ENCODE measurements at places on chromosomes 5 and 9.

DNA sequence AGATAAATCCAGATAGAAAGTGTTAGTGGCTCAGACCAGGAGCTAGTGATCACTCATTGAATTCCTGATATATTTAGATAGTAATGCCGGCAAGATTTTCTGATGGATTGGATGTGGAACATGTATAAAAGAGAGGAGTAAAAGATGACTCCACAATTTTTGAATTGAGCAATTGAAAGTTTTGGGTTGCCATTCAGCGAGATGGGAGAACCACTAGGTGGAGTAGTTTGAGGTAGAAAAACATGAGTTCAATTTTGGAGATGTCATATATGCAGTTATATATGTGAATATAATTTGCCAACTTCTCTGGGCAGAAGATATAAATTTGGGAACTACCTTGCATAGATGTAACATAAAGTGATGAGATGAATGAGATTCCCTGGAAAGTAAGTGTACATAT, 502.5 kb upstream of the SEMA6A start:
- no peak for DNase-seq

- DNase-seq: no peak
Measured at GRCh38 chr5:61275841-61276240, 56.2 kb upstream of the ZSWIM6 start.

DNA sequence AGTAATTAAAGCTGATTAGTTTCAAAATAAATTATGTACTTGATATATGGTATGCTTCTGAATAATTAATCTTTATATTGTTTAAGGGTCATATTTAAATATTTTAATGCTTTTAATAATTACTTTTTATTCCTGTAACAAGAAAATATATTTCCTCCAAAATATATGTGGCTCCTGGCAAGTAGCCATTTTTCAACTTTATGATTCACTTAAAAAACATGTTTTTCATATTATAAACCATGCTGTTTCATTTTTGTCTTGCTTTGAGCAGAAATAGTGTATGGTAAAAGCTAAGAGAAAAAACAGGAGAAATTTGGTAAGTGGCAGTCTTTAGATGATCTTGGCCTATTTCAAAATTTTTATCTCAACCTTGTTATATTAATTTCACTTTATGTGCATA, 14.6 kb downstream of the SPATA9 start:
- DNase-seq: no peak

GRCh38 chr5:151248651-151249050, 4.3 kb upstream of the GM2A start:
- DNase-seq: peak; percentile 5

GRCh38 chr9:38621434-38622287, 1.3 kb upstream of the ANKRD18A start:
- DNase-seq: no peak

GRCh38 chr9:2085716-2086115, 70.6 kb downstream of the SMARCA2 start:
- DNase-seq: no peak

DNA sequence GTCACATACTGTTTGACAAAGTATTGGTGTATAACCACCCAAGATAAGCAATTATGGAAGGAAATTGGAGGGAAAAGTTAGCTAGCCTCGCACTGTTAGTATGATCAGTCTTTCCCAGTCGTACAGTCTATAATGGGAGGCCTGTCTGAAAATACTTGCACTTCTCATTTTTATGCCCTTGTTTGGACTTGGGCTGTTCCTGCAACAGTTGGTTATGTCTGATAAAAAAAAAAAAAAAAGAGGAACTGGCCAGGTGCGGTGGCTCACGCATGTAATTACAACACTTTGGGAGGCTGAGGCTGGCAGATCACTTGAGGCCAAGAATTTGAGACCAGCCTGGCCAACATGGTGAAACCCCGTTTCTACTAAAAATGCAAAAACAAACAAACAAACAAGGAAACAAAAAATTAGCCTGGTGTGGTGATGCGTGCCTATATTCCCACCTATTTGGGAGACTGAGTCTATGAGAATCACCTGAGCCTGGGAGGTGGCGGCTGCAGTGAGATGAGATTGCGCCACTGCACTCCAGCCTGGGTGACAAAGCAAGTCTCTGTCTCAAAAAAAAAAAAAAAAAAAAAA, 58.3 kb upstream of the ANKRD33B start:
- no peak for DNase-seq

- no peak for DNase-seq
Measured at GRCh38 chr9:119088002-119088547, 281.2 kb downstream of the BRINP1 start.

GRCh38 chr5:24385070-24385469, 259.7 kb downstream of the CDH10 start:
- DNase-seq: no peak

GRCh38 chr9:16100537-16101091, 547.8 kb downstream of the CCDC171 start:
- DNase-seq: no peak

- DNase-seq: no peak
Measured at GRCh38 chr5:138111937-138112336, 27.3 kb downstream of the NME5 start.

DNA sequence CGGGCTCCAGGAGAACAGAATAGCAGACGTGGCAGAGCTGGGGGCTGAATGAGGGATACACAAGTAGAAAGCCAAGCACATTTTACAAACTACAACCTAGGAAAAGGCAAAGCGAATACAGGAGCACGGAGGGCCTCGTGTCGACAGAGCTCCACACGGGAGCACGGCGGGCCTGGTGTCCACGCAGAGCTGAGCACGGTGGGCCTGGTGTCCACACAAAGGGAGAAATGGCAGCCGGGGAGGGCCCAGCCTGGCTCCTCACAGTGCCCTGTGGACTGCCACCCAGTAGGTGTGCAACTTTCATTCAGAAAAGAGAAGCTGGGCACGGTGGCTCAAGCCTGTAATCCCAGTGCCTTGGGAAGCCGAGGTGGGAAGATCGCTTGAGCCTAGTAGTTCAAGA, 3.4 kb upstream of the INPP5E start:
- no peak for DNase-seq

DNA sequence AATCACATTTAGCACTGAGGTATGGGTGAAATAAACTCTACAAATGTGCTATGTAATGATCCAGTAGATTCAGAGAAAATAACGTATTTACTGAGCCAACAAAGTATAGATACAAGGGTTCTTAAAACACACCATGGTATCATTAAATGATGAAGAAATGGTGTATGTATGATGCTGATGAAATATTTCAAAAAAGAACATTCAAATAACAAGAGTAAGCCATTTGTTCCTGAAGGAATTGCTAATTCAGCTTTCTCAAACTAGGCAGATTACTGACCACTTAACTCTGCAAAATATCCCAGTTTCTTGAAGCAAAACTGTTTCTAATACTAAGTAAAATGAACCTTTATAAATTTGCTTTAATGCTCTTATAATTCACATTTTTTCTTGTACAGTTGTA, 97.6 kb upstream of the IFNE start:
- DNase-seq: no peak

DNA sequence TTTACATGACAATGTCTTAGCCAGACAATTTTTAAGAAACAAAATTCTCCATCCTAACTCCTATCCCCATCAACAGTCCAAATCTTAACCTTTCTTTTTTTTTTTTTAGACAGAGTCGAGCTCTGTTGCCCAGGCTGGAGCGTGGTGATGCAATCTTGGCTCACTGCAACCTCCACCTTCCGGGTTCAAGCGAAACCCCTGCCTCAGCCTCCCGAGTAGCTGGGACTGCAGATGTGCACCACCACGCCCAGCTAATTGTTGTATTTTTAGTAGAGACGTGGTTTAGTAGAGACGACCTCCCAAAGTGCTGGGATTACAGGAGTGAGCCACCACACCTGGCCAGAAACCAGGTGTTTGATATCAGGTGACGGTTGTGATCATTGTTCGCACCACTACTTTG, 10.2 kb downstream of the ABL1 start:
- no peak for DNase-seq

GRCh38 chr5:158565017-158565789, 534.5 kb downstream of the EBF1 start:
- no peak for DNase-seq

DNA sequence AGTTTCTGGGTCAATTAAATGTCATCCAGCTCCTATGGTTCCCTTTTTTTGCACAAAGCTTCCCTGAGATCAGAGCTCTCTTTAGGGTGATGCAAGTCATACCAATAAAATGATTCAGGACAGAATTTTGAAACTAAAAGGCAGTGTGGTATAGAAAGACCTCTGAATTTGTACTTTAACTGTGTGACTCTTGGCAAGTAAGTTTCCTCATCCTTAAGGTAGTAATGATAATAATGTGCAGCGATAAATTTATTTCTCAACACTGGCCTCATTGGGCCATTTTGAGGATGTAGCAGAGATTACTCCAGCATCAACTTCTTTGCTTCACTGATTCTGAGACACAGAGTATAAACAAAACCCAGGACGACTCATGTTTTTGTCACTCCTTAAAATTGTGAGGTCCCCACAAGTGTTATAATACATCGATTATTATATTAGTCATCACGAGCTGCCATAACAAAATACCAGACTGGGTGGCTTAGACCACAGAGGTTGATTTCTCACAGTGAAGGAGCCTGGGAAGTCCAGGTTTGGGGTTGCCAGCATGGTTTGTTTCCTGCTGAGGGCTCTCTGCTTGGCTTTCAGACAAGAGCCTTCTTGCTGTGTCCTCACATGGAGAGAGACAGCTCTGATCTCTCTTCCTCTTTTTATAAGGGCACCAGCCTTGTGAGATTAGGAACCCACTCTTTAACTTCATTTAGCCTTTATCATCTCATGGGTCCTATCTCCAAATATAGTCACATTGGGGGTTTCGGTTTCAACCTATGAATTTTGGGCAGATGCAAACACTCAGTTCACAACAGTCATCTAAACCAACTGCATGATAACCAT, 293.0 kb downstream of the ZNF608 start:
- DNase-seq: no peak

- DNase-seq: no peak
Measured at GRCh38 chr5:76082772-76083554, at the start of gene SV2C. SV2C (plus strand) TSS chr5:76083383; CDS start chr5:76131751, 48,368 bp downstream.

GRCh38 chr5:157785801-157786200, 42.3 kb downstream of the LSM11 start:
- DNase-seq: no peak

DNA sequence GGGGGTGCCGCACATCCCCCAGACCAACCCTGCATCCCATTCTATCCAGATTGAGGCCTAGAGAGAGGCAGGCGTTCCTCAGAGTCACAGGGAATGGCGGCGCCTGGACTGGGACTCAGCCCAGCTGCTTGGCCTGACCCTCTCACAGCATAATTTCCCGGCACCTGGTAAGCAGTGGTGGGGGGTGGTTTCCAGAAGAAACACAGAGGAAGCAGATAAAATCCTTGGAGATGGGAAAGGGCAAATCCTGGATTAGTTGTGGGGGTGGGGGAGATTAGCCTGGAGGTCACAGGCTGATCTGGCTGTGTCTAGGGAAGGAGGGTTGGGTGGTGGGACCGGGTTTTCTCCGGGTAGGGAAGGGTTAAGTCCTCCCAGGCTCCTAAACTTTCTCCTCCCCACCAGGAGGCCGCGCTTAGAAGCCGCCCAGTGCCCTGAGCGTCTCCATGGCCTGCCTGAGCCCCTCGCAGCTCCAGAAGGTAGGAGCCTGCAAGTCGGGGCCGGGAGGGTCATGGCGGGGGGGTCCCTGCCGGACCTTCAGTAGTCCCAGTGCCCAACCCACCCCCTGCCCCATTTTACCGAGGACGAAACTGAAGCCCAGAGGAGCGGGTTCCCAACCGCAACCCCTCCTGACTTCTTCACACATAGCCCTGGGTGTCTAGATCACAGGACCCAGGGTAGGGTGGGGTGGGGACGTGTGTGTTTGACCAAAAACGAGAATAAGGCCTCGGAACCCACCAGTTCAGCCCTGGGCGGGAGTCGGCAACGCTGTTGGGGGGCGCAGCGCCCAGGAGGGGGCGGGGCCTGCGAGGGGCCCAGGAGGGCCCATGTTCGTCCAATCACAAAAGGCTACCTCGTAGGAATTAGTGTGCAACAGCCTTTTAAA, 1.3 kb downstream of the PHYHD1 start:
- DNase-seq: no peak

- DNase-seq: no peak
Measured at GRCh38 chr5:27290172-27290571, 251.8 kb upstream of the CDH9 start.

GRCh38 chr5:178182158-178182876, 4.9 kb downstream of the GMCL2 start:
- peak; percentile 37 for DNase-seq

- no peak for DNase-seq
Measured at GRCh38 chr5:147327421-147327820, 92.6 kb downstream of the STK32A start.

DNA sequence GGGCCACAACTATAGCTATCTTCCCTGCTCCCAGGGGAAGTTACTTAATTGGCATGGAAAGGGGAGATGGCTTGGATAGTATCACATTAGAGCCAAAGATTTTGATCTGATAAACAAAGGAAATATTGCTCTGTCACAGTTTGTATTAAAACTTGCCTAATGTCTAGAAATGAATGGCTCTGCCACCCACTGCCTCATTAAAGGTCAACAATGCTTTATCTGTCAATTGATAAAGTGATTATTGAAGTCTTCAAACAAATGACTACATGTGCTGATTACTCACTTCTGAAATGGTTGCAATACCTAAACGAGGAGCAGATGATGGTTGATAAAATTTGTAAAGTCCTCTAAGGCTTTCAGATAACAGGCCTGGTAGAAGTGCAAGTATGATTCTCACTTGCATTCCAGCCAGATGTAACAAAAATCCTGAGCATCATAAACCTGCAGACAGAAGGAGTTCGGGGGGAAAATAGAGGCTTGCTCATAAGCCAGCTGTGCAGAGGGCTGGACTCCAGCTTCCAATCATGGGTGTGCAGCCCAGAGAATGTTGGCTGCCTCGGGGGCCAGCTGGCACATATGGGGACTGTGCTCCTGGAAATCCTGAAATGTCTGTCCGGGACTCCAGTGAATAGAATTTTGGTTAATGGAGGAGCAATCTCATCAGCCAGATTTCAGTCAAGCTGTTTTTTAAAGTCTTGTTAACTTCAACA, 200.5 kb upstream of the SLC27A6 start:
- no peak for DNase-seq

DNA sequence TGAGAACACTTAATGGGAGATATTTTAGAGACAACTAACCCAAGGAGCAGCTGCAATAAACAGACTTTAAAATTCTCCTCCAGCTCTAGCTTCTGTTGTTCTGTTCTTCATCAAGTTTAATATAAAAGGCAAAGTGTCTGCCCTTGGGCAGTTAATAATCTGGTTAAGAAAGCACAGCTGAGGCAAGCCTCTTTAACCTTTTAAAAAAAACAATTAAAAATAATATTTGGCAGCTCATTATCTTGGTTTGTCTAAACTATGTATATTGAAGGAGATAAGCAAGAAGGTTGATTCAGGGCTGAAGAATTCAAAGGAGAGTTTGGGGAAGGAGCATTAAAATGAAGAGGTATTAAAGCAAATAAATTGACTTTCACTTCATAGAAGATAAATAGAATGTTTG, 75.4 kb downstream of the TSSK1B start:
- DNase-seq: no peak

DNA sequence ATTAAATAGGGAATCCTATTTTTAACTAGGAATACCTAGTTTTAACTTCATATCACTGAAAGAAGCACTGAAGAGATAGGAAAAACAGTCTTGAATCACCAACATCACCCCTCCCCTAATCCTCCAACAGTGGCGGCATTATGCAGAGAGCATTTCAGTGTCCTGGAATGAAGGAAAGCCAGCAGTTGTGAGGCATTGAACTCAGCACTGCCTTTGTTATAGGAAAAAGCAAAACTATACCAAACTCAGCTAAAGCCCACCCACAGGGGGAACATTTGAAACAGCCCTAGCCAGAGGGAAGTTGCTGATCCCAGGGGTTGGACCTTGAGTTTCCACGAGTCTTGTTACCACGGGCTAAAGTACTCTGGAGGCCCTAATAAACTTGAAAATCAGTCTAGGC, 310.6 kb upstream of the EDIL3 start:
- DNase-seq: no peak

GRCh38 chr5:14223372-14223771, 80.2 kb downstream of the TRIO start:
- no peak for DNase-seq
